ENCODE measurements at places on chromosomes 11 and 22.

DNA sequence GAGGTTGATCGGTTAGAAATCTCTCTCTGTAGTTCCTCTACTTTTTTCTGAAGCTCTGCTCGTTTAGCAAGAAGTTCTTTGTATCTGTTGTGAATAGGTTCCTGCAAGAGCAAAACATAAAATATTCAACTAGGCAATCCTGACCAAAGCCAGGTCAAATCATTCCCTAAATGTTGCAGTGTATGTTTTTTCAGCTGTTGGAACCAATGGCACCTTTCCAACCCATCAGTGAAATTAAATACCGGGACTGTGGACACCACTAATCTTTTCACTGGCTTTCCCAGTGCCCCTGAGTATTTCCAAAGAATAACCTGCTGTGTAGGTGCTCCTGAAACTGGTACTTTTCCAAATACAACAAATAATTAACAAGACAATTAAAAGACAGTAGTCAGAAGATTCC lies 45.1 kb downstream of the CEP57 start:
- no peak for DNase-seq

DNA sequence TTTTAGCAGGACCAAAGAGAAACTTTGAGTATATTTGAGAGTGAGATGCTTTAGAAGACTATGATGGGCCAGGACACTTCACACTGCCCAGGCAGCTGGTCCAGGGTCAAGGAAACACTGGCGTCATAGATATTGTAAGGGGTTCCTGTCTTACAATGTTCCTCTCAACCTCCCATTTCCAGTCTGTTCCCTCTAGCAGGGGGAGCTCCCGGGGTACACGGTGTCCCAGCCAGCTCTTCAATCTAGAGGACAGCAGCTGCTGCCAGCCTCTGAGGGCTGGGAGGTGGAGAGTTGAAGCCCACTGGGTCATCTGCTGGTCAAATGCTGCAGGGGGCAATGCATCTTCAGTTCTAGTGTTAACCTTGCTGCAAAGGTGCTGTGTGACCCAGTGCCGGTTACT lies 40.7 kb upstream of the TIMP3 start:
- DNase-seq = no peak

GRCh38 chr11:80186692-80187091 lies 745.9 kb upstream of the TENM4 start:
- no peak for DNase-seq

- DNase-seq = no peak
Measured at GRCh38 chr11:129455101-129455500, 79.5 kb downstream of the BARX2 start.

GRCh38 chr11:15933886-15934625 lies 422.3 kb downstream of the SOX6 start:
- DNase-seq = no peak

DNA sequence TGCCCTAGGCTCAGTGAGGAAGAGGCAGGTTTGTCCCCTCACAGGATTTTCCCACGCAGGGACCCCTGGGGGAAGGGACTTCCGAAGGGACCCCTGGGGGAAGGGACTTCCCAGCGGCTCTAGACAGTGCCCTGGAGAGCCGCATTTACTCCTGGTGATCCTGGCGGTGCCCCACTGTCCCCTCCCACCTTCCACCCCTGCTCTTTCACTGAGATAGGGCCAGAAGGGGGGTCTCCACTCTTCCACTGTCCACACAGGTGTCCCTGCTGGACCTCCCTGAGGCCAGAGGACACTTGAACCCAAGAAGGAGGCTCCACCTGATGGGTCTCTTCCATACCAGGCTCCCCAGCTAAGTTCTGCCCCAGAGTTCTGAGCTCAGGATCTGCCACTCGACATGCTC lies 1333.9 kb downstream of the BRD1 start:
- no peak for DNase-seq

- no peak for DNase-seq
Measured at GRCh38 chr11:33620423-33621171, 80.0 kb downstream of the C11orf91 start.

DNA sequence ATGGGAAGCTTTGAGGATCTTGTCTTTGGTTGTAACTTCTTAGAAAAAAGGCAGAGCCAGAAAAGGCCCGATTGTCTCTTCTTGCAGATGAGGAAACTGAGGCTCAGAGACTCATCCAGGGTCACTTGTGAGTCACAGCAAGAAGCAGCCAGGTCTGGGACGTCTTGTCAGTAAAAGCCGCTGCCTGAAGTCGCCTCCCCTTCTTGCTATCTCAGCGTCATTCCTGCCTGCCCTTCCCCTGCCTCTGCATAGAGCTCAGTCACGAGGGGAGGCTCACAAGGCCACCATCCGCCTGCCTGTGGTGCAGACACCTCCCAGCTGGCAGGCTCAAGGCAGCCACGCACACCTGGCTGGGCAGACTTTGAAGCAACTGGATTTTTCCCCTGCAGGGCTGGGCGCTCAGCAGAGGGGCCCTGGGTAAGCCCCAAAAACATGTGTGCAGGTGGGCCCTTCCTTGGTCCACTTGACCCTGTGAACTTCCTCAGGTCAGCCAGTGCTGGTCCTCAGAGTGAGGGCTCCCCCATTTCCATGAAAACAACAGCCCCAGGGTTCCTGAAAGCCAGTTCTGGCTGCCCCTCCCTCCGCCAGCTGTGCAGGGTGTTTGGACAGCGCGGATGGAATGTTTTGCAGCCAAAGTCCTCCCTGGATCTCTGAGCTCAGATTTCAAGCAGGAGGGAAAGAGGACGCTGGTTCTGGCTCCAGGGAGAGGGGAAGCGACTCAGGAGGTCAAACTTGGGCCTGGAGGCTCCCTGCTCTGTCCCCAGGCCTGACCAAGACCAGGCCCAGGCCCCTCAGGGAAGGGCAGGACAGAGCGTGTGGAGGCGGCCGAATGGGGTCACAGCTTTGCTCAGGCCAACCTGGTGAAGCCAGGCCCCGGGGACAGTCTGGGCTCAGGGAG lies 6.0 kb upstream of the RAB3IL1 start:
- DNase-seq = no peak

DNA sequence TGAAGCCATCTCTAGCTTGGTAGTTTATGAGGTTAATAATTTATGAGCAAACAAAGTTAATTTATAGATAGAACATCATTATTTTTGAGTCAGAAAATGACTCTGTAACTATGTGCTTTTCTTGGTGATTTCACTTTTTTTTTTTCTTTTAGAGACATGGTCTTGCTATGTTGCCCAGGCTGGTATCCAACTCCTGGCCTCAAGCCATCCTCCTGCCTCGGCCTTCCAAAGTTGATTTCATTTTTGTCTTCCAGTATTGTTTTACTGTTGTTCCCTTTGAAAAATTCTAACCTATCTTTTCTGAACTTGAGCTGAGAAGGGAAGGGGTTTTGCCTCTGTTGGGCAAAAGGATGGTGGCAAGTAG lies 706 bp upstream of the CXCR5 start:
- no peak for DNase-seq

GRCh38 chr22:30600921-30601320 lies 6.1 kb upstream of the TCN2 start:
- DNase-seq = no peak

GRCh38 chr22:37427711-37428635 lies 694 bp upstream of the ELFN2 start:
- no peak for DNase-seq

GRCh38 chr11:34475656-34476055 lies 36.9 kb downstream of the CAT start:
- no peak for DNase-seq

- no peak for DNase-seq
Measured at GRCh38 chr22:32144496-32145274, 14.4 kb downstream of the C22orf42 start.
